Stimulated activated CD4-positive, alpha-beta T cell treated with anti-CD3 and anti-CD28 coated beads, Interleukin-15, amount 100 ng/mL, for 48 hours (primary cell): ENCODE measurements at places on chromosomes 4 and X.

DNA sequence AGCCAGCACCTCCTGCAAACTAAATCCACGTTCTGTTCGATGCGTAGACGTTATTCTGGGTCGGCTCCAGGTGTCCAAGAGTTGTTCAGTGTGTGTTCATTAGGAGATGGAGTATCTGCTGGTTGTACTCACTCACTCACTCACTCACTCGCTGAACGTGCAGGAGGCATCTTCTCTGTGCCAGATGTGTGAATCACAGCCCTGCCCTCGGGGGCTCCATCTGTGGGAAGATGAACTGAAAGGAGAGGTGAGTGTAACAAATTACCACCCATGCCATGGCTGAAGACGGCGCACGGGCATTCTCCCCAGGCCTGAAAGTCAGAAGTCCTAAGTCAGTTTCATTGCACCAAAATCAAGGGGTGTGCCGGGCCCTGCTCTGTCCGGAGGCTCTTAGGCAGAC lies 16.1 kb downstream of the NSG1 start:
- no peak for DNase-seq

- no peak for DNase-seq
These were observed at the start of gene GABRG1 for GRCh38 chr4:46123913-46124755. TSS of gene GABRG1 (minus strand) at chr4:46124054. CDS start at chr4:46123913, 141 bp downstream.

GRCh38 chr4:6917461-6918271 lies 8.0 kb downstream of the TBC1D14 start:
- no peak for DNase-seq

GRCh38 chrX:153989973-153990655 lies 17.6 kb downstream of the TMEM187 start:
- no peak for DNase-seq

DNA sequence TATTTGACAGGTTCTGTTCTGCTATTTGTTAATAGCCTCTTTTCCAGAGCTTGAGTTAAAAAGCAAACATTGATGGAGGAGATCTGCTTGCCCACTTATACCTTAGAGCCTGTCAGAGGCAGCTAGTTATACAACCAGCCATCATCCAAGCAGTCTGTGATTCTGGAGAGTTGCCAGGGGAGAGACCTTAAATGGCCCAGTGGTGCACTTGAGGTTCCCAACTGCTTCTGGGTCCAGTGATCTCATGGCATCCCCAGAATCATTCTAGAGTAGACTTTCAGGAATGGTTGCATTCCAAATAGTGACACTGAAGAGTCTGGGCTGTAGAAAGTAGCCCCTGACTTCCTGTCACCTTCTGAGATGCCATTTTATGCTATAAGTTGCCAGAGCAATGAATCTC lies 160.7 kb downstream of the FHIP1A start:
- DNase-seq: no peak

DNA sequence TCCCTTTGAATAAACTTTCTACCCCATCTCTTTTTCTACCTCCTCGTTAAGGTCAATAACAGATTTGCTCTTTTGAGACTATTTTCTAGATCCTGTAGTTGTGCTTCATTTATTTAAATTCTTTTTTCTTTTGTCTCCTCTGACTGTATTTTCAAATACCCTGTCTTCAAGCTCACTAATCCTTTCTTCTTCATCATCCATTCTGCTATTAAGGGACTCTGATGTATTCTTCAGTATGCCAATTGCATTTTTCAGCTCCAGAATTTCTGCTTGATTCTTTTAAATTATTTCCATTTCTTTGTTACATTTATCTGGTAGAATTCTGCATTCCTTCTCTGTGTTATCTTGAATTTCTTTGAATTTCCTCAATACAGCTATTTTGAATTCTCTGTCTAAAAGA lies 36.0 kb upstream of the ARMCX4 start:
- no peak for DNase-seq

- no peak for DNase-seq
These were observed 587.4 kb downstream of the RPA4 start for GRCh38 chrX:97471071-97471470.

DNA sequence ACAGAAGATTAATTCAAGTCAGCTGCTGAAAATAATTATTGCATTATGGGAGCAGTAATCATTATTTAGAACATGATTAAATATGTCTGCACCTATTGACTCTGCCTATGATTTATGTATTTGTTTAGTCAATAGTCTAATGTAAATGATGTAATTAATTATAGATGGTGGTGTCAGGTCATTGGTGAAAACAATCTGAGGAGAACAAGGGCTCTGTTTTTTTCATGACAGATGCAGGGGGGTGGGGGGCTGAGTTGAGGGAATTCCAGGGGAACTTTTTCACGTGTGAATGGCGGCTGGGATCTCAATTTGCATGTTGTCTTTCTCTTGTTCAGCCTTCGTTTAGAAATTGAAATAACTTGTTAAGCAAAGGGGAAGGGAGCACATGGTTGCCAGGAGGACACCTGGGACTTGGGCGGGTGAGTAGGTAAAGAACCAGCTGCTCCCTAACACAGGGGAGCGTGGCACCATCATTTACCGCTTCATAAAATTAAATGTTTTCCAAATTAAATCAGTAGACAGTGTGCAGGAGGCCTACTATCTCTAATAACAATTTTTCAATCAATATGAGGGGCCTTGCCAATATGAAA lies 65.4 kb downstream of the NKX6-1 start:
- DNase-seq: no peak

GRCh38 chr4:148205476-148205875 lies 236.7 kb downstream of the NR3C2 start:
- no peak for DNase-seq

DNA sequence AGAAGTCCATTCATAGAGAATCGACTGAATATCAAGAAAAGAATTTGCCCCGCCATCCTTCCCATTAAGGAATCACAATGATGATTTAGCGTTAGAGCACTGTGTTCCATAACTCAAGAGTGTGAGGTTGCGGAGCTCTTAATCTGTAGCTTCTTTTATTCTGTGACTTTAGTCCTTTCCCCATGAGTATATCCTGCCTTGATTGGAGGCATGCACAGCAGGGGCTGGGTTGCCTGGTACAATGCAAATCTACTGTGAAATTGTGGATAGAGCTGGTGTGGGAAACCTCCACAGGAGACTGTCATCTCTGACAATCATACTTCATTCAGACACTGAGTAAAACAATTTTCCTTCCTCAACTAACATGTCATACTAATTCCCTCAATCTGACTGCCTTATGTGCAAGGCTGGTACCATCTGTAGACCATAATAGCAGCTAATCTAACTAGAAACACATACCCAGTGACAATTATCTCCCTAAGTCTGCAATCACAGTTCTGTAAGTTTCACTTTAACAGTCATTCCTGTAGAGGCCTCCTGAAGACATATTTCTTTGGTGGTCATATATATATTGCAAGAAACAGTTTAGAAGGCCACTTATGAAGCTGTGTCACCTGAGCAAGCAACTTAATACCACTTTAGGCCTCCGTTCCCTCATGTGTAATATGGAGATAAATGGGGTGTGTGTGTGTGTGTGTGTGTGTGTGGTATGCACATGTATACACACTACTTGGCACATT lies 355.2 kb upstream of the FAM241A start:
- no peak for DNase-seq

- no peak for DNase-seq
These were observed 26.1 kb upstream of the FAT1 start for GRCh38 chr4:186749611-186750281.

- no peak for DNase-seq
These were observed 16.6 kb upstream of the PITX2 start for GRCh38 chr4:110639207-110640090.

DNA sequence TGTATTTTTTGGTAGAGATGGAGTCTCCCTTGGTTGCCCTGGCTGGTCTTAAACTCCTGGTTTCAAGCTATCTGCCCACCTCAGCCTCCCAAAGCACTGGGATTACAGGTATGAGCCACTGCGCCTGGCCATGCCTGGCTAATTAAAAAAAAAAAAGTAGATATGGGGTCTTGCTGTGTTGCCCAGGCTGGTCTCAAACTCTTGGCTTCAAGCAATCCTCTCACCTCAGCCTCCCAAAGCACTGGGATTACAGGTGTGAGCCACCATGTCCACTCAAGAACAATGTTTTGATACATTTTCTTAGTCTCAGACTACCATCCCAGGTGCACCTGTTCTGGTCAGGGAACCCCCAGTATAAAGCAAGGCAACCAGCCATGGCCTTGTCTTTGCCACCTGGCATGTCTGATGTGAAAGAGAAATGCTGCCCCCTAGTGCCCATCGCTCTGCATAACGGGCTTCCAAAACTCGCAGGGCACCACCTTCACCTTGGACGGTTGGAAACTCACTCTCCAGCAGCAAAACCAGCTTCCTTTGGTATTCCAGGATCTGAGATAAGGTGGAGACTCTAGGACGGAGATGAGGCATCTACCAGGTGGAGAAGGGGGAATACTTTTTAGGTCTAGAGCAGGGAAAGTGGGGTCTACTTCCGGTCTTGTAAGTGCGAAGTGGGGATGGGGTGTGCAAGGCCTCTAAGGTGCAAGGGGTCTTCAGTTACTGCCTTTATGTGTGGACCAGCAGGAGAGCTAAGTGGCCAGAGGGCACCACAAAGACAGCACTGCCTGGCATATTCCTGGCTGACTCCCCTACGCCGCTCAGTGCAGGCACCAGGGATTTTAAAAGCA lies 47.7 kb upstream of the AFAP1 start:
- peak; percentile 67 for DNase-seq

DNA sequence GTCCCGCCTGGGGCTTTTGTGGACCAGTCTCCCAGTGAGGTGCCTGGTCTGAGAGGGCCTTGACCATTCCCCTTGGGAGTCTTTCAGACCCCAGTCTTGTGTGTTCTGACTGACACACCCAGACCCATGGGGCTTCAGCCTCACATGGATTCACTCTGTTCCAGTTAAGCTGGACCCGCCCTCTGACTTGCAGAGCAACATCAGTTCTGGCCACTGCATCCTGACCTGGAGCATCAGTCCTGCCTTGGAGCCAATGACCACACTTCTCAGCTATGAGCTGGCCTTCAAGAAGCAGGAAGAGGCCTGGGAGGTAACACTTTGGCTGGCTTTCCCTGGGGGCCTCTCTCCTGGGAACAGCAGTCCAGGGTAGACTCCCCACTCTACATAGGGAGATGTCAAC lies 6.8 kb downstream of the IL9R start:
- no peak for DNase-seq

GRCh38 chr4:185693548-185694215 lies 118.3 kb downstream of the SORBS2 start:
- DNase-seq: no peak

DNA sequence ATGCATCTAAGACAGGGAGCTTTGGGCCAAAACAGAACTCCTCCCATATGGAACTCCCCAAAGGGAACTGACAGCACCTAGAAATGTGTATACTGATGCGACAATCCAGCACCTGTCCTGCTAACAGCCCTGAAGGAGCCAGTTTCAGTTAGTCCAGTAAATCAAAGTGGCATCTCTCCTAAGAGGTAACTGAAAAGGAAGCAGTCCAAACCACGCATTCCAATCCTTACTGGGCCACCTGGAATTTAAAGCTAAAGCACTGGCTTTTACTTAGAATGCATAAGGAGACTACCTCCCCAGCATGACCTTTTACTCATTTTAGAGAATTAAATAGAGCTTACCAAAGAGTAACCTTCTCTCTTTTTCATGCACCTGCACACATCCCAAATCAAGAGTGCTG lies 586.8 kb upstream of the PITX2 start:
- DNase-seq: no peak
